Activated effector memory CD4-positive, alpha-beta T cell treated with anti-CD3 and anti-CD28 coated beads, Interleukin-2, amount 50 U/mL, for 16 hours (primary cell): ENCODE measurements at places on chromosomes 5 and 9.

GRCh38 chr5:123119334-123119986 is 30.4 kb downstream of the PRDM6 start:
- no peak for DNase-seq

- peak; percentile 12 for DNase-seq
Observed at GRCh38 chr9:131347376-131348020, 46.4 kb upstream of the PRRC2B start.

- DNase-seq = peak; percentile 74
Observed at GRCh38 chr5:139389701-139390638, at the start of gene MZB1. Gene MZB1, minus strand, starts transcription at chr5:139389913. Its CDS starts 57 bp downstream, at chr5:139389856.

DNA sequence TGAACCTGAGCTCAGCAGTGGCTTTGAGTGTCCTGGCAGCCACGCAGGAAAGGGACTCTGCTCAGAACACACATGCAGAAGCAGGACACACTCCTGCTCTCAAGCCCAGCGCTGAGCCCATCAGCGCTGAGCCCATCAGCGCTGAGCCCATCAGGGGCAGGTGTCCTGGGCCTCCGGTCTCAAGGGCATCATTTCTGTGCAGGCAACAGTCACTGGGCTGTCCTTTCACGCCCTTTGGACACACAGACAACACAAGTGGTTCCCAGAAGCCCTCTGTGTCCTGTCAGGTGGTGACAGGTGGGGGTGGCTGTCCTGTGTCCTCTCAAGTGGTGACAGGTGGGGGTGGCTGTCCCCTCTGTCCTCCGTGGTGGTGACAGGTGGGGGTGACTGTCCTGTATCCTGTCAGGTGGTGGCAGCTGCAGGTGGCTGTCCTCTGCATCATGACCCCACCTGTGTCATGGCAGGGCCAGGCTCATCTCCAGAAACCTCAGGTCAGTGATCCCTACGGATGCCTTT is 39.0 kb upstream of the CLPTM1L start:
- DNase-seq = no peak

DNA sequence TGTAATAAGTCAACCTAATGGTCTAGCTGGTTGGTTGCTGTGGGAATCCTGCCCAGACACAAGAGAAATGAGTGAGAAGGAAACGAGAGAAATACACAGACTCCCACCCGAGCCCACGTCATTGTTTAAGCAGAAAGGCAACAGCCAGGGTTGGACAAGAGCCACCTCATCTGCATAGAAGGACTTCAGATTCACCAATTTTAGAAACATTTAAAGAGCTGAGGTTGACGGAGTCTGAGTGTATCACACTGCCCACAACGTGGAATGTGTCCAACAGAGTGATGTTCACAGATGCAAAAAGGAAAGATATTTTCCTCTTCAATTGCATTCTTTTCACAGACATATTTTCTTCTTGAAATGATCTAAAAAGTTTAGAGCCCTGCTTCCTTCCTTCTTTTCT is 349.5 kb downstream of the AGTPBP1 start:
- no peak for DNase-seq

DNA sequence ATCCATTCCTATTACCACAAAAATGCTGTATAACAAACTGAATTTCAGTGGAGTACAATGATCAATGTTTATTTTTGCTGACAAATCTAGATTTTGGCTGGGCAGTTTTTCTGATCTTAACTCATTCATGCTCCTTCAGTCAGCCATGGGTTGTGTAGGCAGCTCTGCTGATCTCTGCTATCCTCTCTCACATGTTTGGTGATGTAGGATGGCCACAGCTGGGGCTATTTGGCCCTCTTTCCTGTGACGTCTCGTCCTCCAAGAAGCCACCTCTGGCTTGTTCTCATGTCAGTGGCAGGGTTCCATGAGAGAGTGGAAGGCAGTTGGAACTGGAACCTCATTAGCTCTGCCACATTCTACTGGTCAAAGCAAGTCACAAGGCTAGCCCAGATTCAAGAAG is 8.9 kb downstream of the NLN start:
- DNase-seq = no peak

DNA sequence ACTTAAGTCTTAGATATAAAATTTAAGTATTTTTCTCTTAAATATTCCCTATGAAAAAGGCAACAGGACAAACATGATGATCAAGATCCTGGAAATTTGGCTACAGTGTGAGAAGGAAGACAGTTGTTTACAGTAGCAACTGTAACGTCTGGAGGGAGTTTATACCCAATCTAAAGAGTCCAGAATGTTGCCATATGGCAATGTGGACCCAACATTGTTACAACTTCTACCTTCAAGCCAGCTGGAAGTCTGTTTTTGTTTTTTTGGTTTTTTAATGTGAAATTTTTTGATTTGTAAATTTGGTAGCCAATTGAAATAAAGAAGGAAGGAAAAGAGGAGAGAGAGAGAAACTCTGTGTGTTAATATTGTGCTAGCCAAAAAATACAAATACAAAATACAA is 233.4 kb downstream of the CHSY3 start:
- no peak for DNase-seq

- no peak for DNase-seq
Observed at GRCh38 chr9:6198251-6198650, 17.4 kb upstream of the IL33 start.

- no peak for DNase-seq
Observed at GRCh38 chr9:115880221-115880885, 273.2 kb upstream of the PAPPA start.

GRCh38 chr9:108417726-108418125 is 438.1 kb downstream of the ACTL7B start:
- no peak for DNase-seq

GRCh38 chr5:1010641-1011046 is 2.0 kb downstream of the NKD2 start:
- no peak for DNase-seq

GRCh38 chr9:21432672-21433425 is 7.4 kb upstream of the IFNA1 start:
- no peak for DNase-seq

- DNase-seq = no peak
Observed at GRCh38 chr5:102529447-102529846, 30.6 kb upstream of the SLCO6A1 start.

DNA sequence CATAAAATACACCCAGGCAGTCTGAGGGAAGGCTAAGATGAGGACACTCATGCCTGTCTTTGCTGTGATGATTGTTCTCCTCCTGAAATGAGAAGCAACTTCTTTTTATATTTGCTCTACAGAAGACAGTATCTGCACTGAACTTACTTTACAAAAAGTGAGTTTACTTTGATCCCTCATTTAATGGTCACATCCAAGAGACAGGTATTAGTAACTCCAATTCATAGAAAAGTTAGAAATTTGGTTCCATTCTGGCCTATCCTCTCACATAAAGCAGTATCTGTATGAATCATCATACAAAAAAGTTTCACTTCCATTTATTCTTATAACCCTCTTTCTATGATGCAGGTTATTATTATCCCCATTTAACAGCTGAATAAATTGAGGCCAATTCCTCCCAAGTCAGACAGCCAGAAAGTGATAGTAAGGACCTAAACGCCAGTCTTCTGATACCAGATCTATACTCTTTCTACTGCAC is 15.2 kb downstream of the TSTD2 start:
- DNase-seq = no peak

DNA sequence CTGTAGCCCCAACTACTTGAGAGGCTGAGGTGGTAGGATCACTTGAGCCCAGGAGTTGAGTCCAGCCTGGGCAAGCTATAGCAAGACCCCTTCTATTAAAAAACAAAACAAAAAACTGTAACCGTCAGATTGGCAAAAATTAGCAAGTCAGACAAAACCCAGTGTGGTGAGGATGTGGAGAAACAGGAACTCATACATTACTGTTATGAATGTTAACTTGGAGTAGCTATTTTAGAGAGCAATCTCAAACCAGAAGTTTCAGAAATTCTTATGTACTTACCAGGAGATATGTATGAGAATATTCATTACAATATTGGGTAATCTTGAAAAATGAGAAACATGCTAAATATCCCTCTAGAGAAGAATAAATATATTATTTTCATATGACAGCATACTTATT is 120.3 kb downstream of the INVS start:
- no peak for DNase-seq

DNA sequence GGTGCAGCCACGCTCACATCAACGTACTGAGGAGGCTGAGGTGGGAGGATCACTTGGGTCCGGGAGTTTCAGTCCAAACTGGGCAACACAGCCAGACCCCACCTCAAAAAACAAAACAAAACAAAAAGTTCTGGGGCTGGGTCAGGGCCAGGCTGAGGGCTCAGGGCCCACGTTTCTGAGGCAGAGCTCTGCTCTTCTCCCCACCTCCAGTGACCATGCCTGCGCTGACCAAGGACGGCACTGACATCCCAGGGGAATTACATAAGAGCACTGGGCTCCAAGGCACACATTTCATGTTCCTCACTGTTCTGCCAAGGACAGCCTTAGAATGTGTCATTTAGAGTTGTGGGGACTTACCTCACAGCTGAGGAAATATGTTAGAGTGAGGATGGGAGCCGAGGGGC is 40.4 kb upstream of the TESK1 start:
- DNase-seq = no peak

DNA sequence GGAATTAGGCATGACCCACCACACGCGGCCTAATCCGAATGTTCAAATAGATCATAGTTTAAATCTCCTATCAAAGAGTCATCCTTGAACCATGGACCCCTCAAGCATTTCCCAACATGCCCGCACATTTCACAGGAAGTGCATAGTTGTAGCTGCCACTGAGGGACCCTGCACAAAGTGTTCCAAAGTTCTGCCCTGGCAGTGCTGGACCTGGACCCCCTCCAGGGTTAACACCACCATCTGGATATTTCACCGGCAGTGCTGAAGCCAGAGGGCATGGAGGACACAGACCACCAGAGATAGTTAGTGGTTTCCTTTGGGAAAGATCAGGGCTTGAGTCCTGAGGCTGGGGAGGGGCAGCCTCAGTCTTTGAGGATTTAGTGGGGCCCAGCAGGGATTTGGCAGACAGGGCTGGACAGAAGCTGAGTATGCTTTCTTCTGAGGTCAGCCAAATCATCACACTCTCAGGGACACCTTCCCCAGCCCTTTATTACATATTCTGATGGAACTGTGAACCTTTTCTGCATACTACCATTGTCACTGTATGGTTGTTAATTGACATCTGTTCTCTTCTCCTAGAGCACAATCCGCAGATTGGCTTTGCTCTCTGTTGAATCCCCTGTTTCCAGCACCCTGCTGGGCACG is 143.6 kb upstream of the EFNA5 start:
- no peak for DNase-seq

GRCh38 chr5:136225796-136226195 is 32.8 kb upstream of the SMIM32 start:
- DNase-seq = no peak

GRCh38 chr5:86625148-86625547 is 7.4 kb downstream of the COX7C start:
- DNase-seq = no peak

DNA sequence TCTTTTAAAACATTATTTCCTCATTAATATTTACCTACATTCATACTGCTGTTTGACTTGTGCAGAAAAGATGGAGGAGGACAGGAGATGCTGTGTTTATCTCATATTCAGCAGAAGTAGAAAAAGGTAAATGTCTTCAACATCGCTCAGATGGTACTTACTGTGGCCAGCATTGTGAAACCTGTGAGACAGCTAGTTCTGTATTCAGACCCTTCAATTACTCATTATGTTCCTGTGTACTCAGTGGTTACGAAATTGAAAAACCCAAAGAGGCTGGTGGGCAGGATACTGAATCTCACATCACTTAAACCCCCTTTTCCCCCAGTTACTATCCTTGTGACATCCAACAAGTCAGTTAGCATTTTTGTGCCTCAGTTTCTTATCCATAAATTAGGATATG is 216.0 kb downstream of the KDM4C start:
- DNase-seq = no peak

- peak; percentile 89 for DNase-seq
Observed at GRCh38 chr9:21802418-21803000, at the start of gene MTAP. Gene MTAP, plus strand, starts transcription at chr9:21802636. Its CDS starts 113 bp downstream, at chr9:21802749.

GRCh38 chr5:133756036-133756435 is 143.7 kb upstream of the FSTL4 start:
- DNase-seq = no peak

DNA sequence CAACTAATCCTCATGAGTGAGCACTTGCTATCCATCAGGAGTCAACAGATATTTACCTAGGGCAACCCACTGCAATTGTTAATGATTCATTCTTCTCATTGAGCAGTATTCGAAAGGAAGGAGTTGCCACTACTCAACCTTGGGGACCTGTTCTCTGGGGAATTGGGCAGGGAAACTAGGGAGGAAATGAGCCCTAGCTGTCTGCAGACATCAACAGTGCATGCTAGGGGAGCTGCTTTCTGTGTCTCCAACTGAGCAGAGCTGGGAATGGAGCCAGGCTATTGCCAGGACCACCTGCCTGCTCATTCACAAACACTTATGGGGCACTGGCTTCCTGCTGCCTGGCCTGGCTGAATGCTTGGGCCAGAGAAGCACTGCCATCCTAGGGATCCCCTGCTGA is 183.4 kb downstream of the TMEM38B start:
- DNase-seq = no peak

DNA sequence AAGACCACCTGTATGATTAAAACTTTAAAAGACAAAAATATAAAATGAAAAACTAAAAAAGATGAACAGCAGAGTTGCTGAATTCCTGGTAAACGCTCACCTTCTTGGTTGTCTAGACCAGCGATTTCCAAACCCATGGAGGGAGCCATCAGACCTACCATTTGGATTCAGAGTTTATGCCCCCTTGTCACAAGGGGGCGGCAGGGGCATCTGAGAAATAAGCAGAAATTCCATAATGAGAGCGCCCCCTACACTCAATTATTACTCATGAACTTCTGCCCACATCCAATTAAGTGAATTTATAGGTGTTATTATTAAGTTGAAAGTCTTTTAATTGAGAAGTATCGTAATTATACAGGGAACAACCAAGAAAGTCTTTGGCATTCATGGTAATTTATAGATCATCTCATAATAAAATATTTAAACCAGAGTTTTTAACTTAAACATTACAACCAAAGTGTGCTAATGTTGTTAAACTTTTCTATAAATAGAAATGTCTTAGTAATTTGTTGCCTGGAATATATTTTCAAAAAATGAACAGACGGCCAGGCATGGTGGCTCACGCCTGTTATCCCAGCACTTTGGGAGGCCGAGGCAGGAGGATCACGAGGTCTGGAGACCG is 35.2 kb upstream of the SPATA31C2 start:
- DNase-seq = peak; percentile 78

DNA sequence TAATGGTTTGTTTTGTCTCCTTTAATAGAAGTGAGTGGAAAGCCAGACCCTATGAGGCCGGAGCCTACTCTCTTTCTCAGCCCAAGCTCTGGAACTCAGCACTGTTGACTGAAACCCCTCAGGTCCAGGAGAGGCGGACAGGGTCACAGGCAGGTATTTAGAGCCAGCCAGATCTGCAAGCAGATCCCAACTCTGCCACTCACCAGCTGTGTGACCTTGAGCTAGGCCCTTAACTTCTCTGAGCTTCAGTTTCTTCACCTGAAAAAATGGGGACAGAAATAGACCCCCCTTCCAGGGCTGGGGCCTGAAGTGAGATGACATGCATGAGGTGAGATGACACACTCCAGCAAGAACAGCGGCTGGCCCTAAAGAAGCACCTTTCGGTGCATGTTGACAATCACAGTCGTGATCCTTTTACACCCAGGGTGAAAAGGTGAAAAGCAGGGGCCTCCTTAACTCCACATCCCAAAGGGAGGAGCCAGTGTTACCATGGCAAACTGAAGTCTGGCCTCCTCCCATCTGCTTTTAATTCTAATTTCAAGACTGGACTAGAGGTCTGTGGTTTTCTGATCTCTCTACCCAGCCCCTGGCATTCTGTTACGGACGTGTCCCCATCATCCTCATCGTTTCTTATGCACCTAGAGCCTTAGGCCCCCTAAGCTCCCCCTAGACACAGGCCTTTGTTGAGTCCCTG is 27.2 kb downstream of the MORN5 start:
- no peak for DNase-seq

GRCh38 chr9:29012911-29013310 is 1439.6 kb upstream of the C9orf72 start:
- no peak for DNase-seq
